NCI-H510A treated with DMSO at 0.1 percent for 48 hours (cell line): ENCODE measurements at places on chromosomes 13 and 19.

- no peak for DNase-seq
Observed at GRCh38 chr13:112890316-112891145, 78.5 kb upstream of the MCF2L start.

- no peak for DNase-seq
Observed at GRCh38 chr19:18429717-18430416, 8.1 kb downstream of the ISYNA1 start.

DNA sequence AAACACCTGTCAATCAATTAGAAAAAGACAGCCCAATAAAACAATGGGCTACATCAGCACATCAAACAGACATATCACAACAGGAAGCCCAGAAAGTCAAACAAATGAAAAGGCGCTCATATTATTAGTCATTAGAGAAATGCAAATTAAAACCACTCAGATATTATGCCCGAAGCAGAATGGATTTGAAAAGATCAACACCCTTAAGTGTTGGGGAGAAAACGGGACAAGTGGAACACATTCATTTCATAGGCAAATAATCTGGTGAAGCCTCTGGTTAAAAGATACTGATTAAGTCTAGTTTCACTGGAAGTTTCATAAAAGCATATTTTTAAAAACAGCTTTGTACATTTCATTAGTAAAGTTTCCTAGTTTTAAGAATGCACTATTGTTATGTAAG is 17.4 kb downstream of the NLRP9 start:
- no peak for DNase-seq

DNA sequence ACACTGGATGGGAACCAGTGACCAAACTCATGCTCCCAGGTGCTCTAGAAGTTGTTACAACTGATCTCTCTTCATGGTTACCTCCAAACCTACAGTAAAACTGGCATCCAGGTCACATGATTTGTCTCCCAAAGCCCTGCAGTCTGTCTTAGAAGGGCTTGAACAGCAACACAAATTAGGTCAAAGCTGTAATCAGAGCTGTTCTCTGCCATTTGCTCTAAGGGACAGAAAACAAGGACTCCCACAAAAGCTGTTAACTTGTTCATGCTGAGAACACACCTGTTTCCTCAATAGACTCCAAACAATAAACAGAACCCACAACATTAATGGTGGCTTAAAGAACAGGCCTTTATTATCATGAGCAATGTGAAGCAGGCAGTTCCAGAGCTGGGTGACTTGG is 8.0 kb downstream of the ZNF671 start:
- no peak for DNase-seq

DNA sequence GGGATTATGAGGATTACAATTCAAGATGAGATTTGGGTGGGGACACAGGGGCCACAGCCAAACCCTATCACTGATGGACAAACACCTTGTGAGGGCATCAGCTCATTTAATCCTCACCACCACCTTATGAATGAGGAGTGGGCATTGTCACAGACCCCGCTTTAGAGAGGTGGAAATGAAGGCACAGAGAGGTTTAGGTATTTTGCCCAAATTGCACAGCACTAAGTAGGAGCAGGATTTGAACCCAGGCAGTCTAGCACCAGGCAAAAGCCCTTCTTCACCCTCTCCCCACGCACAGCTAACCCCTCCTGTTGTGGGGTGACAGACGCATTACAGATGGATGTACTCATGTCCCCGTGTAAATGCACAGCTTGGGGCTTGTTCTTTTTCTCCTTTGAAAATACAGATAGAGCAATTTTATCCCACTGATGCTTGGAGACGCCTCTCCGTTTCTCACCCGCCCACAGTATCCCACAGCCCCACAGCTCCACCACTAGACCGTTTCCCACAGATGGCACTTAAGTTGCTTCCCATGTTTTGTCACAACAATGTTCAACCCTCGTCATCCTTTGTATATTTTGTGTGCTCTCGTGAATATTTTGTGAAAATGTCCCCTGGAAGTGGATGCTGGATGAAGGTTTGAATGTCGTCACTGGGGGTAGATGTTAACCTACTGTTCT is 48.2 kb downstream of the ANKRD10 start:
- DNase-seq: no peak

GRCh38 chr13:44363631-44364344 is 9.8 kb upstream of the SERP2 start:
- DNase-seq: no peak

- DNase-seq: no peak
Observed at GRCh38 chr19:18264137-18264854, 10.0 kb downstream of the IQCN start.

GRCh38 chr19:40165362-40165937 is 25.8 kb upstream of the MAP3K10 start:
- no peak for DNase-seq

- no peak for DNase-seq
Observed at GRCh38 chr13:100269837-100270236, 180.9 kb downstream of the PCCA start.

DNA sequence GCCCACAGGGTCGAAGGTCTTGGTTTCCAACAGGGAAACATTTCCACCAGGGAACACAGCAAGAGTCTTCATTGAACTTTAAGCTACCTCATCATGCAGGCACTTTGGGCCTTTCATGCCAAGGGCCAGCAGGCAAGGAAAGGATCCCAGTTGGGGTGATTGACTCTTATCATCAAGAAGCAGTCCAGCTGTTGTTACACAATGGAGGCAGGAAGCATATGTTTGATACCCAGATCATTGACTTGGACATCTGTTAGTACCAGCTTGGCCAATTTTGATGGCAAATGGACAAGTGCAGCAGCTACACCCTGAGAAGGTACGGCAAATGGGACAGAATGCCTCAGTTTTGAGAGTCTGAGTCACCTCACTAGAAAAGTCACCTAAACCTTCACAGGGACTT is 10.9 kb upstream of the RCBTB1 start:
- DNase-seq: no peak

- DNase-seq: no peak
Observed at GRCh38 chr19:29668746-29669609, 3.7 kb downstream of the PLEKHF1 start.

DNA sequence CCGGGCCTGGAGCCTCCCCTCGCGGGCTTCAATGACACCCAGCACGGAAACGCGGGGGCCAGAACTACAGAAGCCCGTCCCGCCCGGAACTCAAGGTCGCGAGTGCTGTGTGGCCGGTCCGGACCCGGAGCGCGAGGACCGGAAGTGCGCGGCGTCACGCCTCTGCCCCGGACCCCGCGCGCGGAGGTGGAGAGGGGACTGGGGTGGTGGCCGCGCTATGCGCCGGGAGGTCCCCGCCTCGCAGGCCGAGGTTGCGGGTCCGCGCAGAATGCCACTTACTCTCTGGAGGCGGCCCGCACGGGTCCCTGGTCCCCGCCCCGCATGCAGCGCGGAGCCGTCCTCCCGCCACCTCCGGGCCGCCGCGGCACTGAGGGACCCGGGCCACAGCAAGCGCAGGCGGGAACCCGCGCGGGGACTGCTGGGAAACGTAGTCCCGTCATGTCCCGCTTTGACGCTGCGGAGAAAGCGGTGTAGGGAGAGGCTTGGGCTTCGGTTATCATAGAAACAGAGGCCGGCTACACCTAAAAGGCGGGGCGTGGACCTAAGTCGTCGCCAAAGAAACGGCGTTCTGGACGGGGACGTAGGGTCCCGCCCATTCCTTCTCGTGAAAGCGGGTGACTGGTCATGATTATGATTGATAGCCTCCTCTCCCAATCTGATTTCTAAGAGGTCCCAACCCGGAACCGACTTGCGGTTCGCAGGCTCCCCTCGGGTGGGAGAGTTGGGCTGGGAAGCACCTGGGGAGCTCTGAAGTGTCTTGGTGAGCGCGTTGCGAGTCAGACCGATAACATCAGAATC is at the start of gene ZNF837:
TSS of gene ZNF837 (minus strand) at position 369 of the 798 bp plus-strand sequence. CDS start 11,698 bp downstream, outside the sequence.
- peak; percentile 96 for DNase-seq

- DNase-seq: no peak
Observed at GRCh38 chr19:47000373-47000772, 19.3 kb upstream of the NPAS1 start.

DNA sequence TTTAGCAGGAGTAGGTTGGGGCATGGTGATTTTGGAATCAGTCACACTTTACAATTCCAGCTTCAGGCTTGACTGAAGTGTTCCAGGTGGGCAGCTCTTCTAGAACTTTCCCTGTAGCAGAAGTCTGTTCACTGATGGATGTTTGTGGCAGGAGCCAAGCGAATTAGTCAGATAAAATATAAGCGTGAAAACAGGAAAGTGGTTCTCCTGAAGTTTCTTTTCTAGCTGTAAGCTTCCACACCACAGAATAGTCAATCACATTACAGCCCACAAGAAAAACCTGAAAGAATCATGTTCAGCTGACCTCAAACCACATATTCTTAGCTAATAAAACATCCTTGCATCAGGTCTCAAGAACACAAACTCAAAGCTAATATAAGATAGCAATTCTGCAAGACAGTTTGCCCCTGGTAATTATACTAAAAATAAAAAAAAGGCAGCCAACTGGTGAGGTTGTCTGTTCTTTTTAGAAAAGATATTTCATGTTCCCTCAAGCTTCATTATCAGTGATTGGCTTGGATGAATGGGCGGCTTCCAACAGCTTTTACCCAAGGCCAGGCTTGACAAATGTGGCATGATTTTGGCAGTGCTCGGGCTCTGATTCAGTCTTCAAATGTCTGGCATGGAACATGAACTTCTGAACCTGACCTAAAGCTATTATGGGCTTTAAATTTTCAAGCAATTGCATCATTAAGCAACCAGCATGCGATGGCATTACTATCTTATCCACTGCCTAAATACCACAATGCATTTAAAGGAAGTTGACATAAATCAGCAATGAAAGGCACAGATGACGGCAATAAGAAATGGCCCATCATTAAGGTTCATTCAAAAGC is 136.8 kb downstream of the DCLK1 start:
- DNase-seq: no peak

GRCh38 chr13:113545455-113545930 is 39.1 kb upstream of the TFDP1 start:
- DNase-seq: no peak

- peak; percentile 43 for DNase-seq
Observed at GRCh38 chr13:66665991-66666390, 564.1 kb downstream of the PCDH9 start.

GRCh38 chr19:3613818-3614661 is 7.4 kb upstream of the TBXA2R start:
- DNase-seq: no peak

- DNase-seq: no peak
Observed at GRCh38 chr13:30868799-30869470, 37.1 kb upstream of the MEDAG start.

DNA sequence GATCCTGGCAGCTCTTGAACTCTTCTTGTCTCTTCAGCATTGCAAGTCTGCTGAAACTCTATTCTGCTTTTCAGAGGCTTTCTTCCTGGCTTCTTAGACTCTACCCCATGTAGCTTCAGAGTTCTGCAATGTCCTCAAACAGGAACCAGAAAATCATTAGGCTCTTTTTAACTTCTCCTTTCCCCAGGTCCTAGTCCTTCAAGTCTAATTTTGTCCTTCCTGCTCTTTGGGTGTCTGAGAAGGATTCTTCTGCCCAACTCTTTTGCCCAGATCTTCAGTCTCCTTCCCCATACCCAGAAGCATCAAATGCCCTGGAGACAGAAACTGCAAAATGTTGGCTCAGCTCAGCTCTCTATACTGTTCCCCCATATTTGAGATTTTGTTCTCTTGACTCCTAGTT is 50.0 kb upstream of the CALM3 start:
- no peak for DNase-seq

GRCh38 chr13:110706570-110707372 is 855 bp upstream of the CARS2 start:
- DNase-seq: no peak
